ENCODE measurements at places on chromosomes 11 and 22.

GRCh38 chr22:32480238-32480637 is 5.6 kb downstream of the FBXO7 start:
- no peak for DNase-seq

GRCh38 chr22:46055181-46055875 is 78.4 kb upstream of the WNT7B start:
- DNase-seq: no peak

GRCh38 chr11:66743271-66743968 is 14.4 kb upstream of the SPTBN2 start:
- no peak for DNase-seq

DNA sequence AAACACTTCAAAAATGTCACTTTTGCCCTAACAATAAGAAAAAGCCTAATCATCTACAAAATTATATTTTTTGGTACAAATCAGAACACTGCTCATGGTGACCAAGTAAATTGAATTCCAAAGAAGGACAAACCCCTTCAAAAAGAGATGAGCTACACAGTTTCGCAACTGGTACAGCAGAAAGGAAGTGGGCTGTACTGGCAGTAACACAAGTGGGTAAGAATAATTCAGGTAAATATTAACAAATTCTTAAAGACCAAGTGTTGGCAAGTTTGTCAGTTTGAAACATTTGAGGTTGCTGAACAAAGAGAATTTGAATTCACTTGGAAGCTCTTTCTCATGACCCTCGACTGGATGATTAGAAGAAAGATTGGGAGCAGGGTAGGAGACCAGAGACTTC is 35.5 kb downstream of the MSANTD4 start:
- DNase-seq: no peak

DNA sequence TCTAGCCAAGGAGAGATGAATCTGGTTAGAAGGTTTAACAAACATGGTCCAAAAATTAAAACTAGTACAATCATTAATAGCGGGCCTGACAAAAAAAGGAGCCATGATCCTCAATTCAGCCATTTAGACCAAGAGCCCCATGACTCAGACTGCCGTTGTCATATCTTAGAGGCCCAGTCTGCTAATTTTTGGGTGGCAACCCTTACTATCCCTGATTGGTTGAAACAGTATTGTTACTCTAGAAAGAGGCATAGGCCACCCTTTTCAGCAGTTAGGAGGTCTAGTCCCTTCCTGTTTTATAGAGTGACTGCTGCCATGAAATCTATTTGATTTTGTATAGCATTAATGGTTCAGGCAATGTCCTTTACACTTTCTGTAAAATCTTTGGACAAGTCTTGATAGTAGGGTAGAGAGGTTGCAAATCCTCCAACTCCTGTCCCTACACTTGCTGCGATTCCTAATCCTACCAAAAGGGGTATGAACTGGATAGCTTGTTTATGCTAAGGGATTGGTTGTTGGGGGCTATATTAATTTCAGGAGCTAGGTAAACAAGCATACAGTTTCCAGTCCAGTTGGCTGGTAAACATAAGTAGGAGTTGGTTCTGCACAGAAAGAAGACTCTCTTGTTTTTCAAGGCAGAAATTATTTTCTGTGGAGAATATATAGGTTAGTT is 1056.3 kb upstream of the CNTN5 start:
- no peak for DNase-seq
